GM12878 (cell line): ENCODE measurements at places on chromosomes 4 and X.

DNA sequence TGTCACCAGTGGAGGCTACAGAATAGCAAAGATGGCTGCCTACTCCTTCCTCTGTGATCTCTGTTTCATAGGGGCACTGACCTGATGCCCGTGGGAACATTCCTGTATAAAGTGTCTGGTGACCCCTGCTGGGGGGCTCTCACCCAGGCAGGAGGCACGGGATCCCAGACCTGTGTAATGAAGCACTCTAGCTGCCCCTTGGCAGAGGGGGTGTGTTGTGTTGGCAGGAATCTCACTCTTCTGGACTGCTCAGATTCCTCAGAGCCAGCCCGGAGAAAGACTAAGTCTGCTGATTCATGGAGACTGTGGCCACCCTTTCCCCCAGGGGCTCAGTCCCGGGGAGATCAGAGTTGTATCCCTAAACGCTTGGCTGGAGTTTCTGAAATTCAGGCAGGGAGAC is 648.3 kb downstream of the SPRY1 start:
- no peak for DNase-seq

GRCh38 chrX:142977128-142977914 is 48.4 kb upstream of the SPANXN4 start:
- peak; percentile 78 for DNase-seq

DNA sequence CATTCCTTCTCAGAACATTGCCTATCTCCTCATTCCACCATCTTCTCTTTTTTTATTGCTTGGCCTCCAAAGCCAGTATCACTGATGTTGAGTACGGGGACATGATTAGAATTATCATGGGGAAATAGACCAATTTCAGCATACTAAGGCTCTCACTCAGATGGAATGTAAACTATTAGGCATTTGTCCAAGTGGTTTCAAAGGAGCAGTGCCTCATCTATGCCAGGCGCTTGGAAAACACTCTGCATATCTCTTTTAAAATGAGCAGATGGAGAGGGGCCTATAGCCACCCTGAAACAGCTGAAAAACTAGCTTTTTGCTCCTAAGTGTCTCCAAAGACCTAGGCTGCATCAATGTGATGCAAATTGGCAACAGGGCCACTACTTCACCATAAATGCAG is 150.8 kb upstream of the DIPK2B start:
- DNase-seq, result no peak

DNA sequence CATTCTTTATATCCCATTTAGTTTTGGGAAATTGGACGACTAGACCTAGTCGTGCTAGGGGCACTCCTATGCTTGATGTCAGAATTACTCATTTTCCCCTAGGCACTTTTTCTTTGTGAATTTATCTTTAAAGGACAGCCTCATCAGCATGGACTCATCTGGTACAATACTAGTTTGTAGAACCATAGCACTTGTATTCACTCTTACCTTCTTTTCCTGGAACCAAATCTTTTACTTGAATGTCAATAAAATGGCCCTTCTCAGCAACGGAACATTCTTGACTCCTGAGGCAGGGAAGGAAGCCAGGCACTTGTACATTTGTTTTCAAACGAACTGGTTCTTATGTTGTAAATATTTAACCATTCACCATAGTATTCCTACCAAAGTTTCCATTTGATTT is 187.1 kb downstream of the SHROOM3 start:
- DNase-seq, result no peak

DNA sequence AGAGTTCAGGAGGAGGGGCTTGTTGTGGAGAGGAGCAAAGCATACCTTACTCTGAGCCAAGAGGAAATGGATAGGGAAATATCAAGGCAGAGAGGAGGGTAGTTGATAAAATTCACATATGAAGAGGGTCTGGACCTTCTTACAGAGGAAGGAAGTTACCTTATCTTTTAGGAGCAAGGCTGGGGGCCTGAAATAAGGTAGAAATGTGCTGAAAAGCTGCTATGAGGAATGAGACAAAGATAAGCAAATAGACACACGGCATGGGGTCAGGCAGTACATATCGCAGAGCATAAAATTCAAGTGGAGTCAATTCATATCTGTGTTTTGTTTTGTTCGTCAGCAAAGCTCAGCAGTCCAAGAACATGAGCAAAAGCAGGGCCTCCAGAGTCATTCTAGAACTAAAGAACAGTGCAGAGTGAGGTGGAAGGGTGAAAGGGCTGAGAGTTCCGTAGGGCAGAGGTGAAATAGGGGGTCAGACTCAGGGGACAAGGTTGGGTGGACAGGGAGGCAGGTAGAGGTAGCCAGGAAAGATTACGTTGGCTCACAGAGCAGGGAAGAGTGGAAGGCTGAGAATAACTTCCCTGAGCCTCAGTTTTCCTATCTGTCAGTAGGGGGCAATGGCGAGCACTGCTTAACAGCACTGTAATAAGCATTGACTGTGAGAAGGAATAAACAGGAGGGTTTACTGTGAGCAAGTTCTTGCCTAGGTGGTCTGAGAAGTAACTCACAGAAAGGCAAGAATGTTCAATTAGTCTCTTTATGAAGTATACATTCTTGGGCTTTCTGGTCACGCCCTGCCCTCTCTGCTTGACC is 9.2 kb downstream of the VSIG4 start:
- no peak for DNase-seq

DNA sequence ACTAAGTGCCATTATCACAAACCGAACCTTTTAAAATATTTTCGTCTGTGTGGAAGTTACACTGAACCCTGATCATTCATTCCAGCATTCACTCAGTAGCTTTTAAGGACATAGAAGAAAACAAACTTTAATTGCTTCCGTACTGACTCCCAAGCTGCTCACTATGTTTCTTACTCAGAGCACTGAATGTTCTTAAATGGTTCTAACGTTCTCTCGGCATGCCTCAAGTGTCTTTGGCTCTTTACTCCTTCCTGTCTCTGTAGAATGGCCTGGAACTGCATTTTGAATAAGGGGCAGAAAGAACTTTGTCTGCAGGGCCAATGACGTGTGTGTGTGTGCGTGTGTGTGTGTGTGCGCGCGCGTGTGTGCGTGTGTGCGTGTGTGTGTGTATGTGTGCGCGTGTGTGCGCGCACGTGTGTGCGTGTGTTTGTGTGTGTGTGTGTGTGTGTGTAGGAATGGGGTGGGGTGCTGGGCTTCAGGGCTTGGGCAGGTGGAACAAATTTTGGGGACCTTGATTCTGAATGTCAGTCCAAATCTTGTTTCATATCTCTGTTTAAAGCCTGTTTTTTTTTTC is 50.5 kb upstream of the PAQR3 start:
- no peak for DNase-seq

DNA sequence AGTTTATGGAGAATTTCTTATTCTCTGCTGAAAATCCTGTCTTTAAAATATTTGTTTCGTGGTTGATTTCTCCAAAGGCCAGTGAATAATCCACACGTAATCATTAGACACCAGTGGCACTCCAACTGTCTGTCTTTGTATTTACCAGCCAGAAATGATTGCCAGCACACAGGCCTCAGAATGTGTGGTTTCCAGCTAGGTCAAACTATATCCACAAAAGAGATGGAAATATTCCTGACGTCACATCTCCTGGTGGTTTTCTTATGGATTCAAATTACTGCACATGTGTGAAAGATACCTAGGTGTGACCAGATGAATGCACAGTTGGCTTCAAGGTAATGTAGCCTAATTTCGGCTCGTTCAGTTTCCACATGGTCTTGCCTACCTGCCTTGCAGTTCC is 27.2 kb upstream of the TENM3 start:
- DNase-seq, result no peak

- DNase-seq, result no peak
Measured at GRCh38 chr4:88771883-88772450, 74.3 kb upstream of the NAP1L5 start.

DNA sequence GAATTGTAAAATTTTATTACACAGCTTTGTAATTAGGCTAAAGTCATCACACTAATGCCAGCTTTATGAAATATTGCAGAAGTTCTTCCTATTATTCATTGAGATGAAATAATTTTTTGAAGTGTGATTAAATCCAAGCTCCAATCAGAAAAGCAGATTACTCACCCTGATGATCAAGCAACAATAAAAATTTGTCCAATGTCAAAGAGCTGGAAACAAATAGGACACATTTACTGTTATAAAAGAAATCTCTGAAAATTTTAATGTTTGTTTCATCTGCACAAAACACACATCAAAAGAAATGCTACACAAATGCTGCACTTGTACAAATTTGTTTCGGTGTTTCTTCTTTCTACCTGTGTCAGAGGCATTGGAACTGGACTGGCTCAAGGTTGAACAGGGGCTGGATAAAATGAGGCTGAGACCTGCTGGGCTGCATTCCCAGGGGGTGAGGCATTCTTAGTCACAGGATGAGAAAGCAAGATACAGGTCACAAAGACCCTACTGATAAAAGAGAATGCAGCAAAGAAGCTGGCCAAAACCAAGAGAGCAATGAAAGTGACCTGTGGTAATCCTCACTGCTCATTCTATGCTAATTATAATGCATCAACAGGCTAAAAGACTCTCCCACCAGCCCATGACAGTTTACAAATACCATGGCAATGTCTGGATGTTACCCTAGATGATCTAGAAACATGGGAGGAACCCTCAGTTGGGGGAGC is 78.3 kb downstream of the GASK1B start:
- DNase-seq, result no peak

- no peak for DNase-seq
Measured at GRCh38 chr4:1512738-1513660, 106.8 kb upstream of the NKX1-1 start.

DNA sequence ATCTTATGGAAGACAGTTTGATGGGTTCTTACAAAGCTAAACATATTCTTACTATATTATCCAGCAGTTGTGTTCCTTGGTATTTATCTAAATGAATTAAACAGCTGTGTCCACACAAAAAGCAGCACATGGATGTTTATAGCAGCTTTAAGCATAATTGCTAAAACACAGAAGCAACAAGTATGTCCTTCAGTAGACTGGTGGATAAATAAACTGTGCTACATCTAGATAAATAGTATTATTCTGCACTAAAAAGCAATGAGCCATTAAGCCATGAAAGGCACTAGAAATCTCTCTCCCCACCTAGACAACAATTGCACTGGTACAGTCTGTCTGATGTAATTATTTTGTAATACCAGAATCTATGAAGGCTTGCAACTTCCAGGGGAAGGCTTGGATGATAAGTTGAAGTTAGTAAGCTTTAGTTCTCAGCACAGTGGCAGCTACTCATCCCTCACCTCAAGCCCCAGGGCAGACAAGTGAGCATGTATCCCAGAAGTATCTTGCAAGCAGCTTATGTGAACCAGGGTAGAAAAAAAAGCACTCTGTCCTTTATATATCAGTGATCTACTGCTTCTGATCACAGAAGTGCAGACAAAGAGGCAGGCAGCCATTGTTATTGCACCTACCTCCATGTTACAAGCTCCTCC is 36.9 kb downstream of the WDR17 start:
- DNase-seq, result no peak

DNA sequence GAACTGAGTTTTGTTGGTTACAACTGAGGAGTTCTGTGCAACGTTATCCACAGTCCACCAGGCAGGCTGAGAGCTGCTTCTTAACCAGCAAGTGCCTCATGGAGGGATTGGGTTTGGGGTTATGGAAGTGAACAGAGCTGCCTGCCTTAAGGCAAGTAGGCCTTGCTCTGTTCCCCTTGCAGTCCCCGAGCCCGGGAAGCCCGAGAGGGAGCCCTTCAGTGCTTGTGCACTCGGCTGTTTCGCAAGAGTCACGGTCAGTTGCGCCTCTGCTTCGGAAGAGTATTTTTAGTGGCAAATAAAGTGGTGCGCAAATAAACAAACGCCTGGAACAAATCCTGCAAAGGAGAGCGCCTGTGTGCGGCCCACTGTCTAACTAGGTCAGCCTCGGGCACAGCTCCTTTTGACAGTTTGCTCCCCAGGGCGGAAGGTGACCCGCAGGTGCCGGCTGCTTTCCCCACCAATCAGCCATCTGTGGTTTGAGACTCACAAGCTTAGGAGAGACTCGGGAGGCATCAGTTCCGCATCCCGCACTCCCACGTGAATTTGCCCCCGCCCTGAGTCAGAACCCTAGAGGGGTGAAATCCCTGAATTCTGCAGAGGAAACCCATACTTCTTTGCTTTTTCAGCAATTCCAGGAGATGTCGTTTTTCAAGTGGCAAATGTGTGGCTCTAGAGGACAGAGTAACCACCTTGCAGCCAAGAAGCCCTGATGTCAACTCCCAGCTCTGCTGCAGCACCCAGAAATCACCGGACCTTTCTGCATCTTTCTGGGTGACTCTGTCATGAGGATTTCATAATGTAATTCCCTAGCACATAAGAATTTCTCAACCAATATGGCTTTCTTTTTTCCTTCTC is 56.8 kb downstream of the LGI2 start:
- no peak for DNase-seq

GRCh38 chr4:81468678-81469077 is 3.0 kb downstream of the RASGEF1B start:
- DNase-seq, result no peak

DNA sequence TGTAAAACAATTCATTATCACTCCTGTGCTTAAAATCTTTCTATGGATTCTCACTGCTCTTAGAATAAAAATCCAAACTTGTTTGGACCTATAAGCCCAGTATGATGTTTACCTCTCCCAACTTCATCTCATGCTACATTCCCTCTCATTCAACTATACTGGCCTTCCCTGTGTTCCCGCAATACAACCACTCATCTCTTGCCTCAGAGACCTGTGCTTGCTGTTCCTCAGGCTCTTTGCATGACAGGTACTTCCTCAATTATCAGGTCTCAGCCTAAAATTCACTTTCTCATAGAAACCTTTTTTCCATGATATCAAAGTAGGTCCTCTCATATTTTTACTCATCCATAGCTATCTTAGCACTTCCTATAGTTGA is 71.7 kb downstream of the ENOX2 start:
- DNase-seq, result no peak

GRCh38 chr4:172819353-172819752 is 349.3 kb upstream of the GALNT7 start:
- no peak for DNase-seq

GRCh38 chrX:341541-342101 is 23.0 kb upstream of the GTPBP6 start:
- DNase-seq, result no peak
